Stimulated activated CD4-positive, alpha-beta T cell treated with anti-CD3 and anti-CD28 coated beads, Interleukin-1b, Interleukin-23, amount 100 ng/mL, for 4 hours (primary cell): ENCODE measurements at places on chromosomes 3 and 15.

DNA sequence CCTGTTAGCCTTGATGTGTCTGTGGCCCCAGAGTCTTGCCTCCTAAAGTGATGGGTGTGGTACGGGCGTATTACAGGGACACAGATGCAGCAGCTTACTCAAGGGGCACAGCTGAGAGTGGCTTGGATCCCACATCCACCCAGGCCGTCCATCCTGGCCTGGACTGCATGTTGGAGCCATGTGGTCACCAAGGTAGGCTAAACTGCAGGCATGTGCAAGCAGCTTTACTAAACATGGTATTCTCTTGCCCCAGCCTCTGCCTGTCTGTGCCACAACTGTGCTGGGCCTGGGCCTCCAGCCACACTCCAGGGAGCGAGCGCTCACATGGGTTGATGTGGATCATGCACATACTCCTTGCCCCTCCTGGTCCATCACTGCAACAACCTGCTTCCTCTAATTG lies 6.1 kb upstream of the GPR62 start:
- DNase-seq, result no peak

GRCh38 chr3:39515681-39516441 lies 48.4 kb downstream of the MOBP start:
- no peak for DNase-seq

DNA sequence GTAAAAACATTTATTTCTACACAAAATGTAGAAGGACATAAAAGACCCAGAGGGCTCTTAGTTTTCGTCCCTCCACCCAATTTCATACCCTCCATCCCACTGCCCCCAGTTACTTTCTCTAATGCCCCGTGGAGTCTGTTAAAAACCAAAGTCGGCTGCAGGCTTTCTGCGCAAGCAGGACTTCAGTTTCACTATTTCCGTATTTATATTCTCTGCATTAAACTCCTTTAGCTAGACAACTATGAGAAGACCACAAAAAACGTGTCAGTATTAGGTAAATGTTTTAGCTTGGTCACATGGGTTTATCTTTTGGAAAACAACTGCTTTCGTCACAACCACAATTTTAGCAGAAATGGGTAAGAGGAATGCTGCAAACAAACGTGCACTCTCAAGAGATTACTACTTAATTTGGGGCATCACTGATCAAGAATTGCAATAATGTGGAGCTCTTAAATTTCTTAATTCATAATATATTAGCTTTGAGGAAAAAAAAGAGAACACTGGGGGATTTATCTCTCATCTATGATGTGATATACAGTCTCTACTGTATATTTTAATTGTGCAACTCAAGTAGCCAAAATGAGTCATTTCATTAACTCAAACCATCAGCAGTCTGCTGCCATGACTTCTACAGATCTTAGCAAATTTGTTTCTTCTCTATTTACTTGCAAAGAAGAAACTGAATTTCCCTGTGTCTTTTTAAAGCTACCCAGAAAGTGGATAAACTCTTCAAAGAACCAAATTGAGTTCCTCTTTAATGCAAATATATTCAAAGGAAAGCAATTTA lies 740 bp upstream of the NSMCE3 start:
- DNase-seq, result no peak

GRCh38 chr3:70090322-70090913 lies 90.9 kb downstream of the SAMMSON start:
- DNase-seq, result no peak

- DNase-seq, result no peak
Measured at GRCh38 chr3:9310043-9310442, 52.8 kb upstream of the THUMPD3 start.

DNA sequence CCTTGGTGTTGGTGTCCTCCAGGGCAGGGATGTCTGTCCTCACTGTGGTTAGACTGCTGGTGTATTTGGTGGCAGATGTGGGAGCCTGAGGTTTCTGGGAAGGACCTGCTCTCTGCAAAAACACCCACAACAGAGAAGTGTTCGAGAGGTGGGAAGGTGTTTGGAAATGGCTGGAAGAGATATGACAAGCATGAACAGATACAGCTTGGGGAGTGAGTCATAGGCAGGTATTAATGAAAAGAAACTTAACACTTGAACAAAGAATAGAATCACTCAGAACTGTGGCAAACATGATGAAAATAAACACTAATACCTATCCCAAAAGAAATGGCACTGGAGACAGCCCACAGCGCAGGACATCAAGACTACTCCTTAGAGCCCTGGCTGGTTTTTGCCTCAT lies 192.4 kb upstream of the RORA start:
- no peak for DNase-seq

GRCh38 chr3:194632809-194633348 lies 340 bp downstream of the TMEM44 start:
- DNase-seq, result peak; percentile 14

- no peak for DNase-seq
Measured at GRCh38 chr15:57500979-57501576, 90.6 kb upstream of the MYZAP start.

- DNase-seq, result no peak
Measured at GRCh38 chr3:84742915-84743425, 215.8 kb upstream of the CADM2 start.

- no peak for DNase-seq
Measured at GRCh38 chr3:70952033-70952747, 631.3 kb downstream of the FOXP1 start.

DNA sequence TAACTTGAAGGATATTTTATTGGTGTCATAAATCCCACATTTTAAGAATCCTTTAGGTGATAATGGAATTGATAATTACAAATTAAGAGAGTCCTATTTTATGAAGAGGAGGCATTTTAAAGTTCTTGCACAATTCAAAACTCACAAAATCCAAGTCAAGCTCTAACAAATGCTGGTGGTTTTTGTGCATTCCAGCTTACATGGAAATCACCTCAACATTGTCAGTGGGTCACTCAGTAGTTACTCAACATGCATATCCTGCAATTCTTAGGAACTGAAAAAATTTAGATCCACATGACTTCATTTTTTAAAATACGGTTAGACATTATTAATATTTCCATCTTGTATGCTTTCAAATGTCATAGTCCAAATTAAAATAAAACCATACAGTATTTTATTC lies 487.2 kb downstream of the CNTN3 start:
- no peak for DNase-seq

GRCh38 chr3:16071206-16071605 lies 103.3 kb upstream of the GALNT15 start:
- no peak for DNase-seq

DNA sequence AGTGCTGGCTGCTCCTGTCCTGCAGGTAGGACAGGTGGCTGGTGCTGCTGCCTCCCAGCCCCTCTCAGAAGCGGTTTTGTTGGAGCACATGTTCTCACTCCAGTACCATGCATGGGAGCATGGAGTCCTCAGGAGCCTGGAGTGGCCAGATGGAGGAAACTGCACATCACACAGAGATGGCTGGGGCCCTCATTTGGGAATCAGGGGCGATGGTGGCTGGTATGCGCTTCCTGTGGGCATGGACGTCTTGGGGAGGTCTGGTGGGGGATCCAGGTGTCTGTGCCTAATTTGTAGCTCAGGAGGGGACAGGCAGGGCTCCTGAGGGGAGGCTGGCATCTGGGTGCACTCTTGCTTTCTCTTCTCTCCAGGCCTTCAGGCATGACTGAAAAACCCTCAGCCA lies 168.2 kb downstream of the KLF13 start:
- no peak for DNase-seq

GRCh38 chr3:129445471-129445870 lies 5.4 kb downstream of the IFT122 start:
- DNase-seq, result no peak

GRCh38 chr3:37308247-37308646 lies 133.9 kb upstream of the LRRFIP2 start:
- no peak for DNase-seq

DNA sequence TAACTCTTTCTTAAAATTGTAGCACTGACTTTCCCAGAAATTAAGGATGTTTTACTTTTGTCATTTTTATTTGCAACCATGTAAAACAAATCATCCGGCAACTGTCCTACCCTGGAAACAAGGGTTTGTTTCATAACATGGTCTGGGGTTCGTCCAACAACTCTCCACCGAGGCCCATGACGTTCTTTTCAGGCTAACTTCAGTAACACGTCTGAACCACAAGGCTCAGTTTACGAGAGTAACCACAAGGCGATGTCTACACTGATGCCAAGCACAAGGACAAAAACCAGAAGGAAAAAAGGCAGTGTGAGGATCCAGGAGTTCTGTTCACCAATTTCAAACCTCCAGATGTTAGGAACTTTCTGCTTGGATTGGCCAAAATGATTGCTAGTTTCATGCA lies 546.1 kb downstream of the NTRK3 start:
- DNase-seq, result no peak

GRCh38 chr15:43318990-43319771 lies 11.2 kb downstream of the LCMT2 start:
- no peak for DNase-seq

GRCh38 chr15:43550527-43551363 lies 33.3 kb downstream of the MAP1A start:
- DNase-seq, result no peak

- DNase-seq, result no peak
Measured at GRCh38 chr15:91380114-91380513, 280.1 kb downstream of the SV2B start.

DNA sequence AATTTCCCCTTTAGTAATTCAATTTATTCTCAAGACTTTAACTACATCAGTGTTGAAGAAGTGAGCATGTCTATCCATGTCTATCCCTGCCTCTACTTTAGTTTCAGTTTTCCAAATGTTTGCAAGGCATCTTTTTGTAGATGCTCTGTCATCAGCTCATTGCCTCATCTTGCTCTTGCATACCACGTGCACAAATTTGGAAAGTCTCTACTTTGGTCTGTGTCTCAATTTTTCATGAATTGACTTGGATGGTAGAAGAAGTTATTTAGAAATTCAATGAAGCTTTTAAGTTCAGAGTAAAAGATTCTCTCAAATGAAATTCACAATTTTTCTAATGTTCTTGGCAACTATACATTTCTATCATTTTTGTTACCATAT lies 55.3 kb downstream of the CLDN1 start:
- DNase-seq, result no peak

- DNase-seq, result no peak
Measured at GRCh38 chr3:184040010-184040409, 8.5 kb downstream of the HTR3D start.

DNA sequence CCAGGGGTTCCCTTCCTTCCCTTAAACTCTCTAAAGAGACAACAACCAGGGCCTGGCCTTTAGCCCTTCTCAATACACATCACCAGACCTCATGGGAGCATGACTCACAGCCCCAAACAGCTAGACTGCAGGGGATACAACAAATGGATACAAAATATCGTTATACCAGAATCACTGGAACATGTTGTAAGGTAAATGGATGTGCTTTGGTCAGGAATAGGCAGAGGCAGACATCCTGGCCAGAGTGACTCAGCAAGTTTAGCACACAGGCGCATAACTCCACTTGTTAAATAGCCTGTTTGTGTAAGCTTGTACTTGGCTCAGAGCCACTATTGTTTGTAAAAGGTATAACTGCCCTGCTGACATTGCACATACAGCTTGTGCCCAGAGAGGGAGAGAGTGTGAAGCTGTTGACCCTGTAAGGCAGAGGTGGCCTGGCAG lies 18.3 kb downstream of the TMED3 start:
- no peak for DNase-seq

DNA sequence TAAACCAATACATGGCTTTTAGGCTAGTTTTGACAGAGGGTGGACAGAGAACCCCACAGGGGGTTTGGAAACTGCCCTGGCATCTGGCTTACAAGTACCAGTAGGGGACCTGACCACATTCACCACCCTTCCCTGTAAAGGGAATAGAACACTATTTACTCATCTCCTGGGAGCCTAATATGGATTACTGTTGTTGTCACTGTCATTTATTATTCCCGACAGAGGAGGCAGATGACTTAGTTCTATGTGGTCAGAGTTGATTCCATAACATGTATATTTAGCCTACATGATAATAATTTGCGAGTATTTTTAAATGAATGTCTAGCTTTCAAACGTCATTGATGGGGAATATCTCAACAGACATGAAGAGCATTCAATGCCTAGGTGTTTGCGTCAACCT lies 15.9 kb downstream of the ZBTB38 start:
- DNase-seq, result no peak

GRCh38 chr3:127525373-127525772 lies 65.2 kb downstream of the TPRA1 start:
- DNase-seq, result no peak

DNA sequence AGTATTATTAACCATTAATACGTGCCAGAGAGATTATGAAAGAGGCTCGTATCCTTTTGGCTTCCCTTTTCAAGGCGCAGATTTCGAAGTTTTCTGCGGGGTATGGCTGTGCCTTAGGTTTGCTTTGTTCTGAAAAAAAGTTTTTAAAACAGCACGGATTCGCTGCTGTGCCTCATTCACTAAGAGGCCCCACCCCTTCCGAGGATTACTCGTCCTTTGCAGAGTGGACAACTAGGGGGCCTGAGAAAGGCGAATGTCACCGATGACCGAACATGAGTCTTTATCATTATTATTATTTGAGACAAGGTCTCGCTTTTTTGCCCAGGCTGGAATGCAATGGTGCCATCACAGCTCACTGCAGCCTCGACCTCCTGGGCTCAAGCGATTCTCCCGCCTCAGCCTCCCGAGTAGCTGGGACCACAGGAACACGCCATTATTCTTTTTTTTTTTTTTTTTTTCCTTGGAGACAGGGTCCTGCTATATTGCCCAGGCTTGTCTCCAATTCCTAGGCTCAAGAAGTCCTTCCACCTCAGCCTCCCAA lies 684 bp upstream of the RPS27L start:
- no peak for DNase-seq

DNA sequence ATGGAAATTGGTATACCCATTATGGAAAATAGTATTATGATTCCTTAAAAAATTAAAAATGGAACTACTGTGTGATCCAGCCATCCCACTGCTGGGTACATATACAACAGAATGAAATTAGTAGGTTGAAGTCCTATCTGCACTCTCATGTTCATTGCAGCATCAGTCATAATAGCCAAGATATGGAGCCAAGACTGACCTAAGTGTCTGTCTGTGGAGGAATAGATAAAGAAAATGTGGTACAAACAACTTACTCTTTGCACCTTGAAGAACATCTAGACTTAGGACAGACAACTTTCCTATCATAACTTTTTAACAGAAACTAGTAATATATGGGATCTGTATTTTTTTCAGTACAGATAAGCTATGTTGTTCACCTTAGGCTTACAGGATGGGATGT lies 30.0 kb upstream of the PPARG start:
- DNase-seq, result no peak

DNA sequence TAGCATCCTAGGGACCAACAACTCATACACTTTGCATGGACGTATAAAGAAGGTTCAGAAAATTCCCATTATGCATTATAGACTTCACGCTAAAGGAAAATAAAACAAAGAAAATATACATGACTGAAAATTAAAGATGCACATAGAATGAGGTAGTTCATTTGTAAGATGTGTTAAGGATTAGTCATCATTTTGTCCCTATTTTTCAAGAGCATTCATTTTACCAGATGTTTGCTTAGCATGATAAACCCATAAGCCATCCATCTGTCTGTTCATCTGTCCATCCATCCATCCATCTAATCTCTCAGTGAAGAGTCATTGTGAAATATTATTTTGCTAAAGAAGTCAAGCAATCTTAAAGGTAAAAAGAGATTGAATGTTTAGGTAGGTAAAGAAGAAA lies 80.3 kb downstream of the TFG start:
- no peak for DNase-seq

- DNase-seq, result no peak
Measured at GRCh38 chr3:20236603-20237002, 50.6 kb upstream of the SGO1 start.

- no peak for DNase-seq
Measured at GRCh38 chr3:120498556-120499346, 48.0 kb upstream of the FSTL1 start.
